ENCODE measurements at places on chromosomes 12 and 14.

DNA sequence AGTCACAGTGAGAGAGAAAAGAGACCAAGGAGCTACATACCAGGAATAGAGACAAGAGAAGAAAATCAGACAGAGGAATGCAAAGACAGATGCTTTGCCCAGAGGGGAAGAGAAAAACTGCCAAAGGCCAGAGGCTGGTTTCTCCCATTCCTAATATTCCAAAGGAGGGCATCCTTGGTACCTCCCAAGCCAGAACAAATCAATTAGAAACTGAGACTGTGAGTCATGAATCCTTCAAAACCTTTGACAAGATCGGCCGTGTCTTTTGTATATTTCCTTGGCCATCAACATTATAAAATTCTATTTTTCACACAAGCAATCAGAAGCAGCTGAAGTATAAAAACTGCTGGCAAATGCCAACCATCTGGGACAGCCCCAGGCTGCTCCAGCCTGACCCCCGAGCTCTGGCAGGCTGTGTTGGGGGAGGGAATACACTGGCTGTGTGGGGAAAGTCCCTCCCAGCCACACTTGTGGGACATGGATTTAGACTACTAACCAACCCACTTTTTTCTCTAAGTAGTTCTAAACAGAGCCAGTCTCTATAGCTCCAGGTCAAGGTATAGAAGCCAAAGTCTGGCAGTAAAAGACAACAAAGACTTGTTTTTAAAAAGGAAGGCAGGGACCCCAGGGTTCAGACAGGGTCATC is 13.7 kb downstream of the POMT2 start:
- DNase-seq: peak; percentile 14

DNA sequence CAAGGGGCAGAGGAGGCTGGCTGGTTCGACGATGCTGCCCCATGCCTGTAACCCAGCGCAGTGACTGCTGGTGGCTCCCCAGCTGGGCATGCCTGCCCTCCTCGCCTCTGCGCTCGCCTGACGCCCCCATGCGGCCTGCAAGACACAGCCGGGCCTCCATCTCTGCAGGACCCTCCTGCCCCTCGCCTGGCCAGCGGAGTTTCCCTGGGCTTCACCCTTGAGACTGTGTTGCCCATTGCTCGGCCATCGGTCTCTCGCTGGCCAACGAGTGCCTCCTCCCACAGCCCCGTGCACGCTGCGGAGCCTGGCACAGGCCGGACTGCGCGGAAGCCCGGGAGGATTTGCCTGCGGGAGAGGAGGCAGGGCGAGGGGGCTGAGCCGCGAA is 17.6 kb downstream of the ASPG start:
- DNase-seq: no peak

- no peak for DNase-seq
Observed at GRCh38 chr12:41250748-41251147, 62.6 kb downstream of the PDZRN4 start.

DNA sequence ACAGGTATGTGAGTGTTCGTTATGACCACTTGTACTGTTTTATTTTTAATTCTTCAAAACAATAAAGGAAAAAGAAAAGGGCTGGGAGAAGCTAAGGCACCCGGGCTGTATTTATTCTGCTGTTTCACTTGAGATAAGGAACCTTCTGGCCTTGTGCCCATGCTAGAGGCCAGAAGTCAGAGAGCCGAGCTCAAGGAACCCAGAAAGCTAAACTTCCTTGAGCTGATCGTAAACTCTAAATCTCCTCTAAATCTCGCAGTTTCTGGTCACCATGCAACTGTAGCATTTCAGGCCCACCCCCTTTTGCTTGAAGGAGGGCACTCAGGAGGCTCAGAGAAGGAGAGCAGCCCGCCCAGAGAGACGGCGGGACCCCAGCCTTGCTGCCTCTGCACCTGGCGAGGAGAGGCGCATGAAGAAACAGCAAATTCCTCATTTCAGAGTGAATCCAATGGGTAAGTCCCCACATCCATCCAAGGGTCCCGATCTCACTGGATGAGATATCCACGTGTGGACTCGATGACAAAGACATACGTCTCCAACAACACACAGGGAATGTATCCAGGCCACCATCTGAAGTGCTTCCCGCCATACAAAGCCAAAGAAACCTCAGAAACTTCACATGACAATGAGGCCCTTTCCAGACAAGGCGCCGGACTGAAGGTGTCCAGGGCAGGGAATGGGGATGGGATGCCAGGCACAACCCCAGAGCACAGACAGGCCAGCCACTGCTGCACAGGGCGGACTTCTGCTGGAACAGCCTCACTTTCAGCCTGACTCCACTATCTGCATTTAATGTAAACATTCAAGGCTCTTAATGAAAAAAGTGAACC is 14.6 kb downstream of the CCDC88C start:
- DNase-seq: no peak

GRCh38 chr12:107642240-107642639 is 43.4 kb upstream of the PWP1 start:
- no peak for DNase-seq

DNA sequence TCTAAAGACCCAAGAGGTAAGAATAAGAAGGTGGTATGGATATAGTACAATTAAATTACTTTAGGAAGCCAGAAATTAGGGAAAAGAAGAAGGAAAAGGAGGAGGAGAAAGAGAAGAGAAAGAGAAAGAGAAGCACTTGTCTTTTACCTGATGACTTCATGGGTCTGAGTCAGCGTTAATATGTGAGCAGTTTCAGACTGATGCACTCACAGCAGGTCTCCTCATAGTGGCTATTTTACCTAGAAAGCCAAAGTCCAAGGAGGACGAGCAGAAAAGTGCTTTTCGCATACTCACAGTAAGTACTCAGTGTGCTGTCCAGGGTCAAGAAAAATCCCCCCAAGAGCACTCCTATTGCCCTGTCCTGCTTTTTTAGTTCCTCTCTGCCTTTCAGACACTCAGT is 222.1 kb downstream of the C12orf42 start:
- no peak for DNase-seq

DNA sequence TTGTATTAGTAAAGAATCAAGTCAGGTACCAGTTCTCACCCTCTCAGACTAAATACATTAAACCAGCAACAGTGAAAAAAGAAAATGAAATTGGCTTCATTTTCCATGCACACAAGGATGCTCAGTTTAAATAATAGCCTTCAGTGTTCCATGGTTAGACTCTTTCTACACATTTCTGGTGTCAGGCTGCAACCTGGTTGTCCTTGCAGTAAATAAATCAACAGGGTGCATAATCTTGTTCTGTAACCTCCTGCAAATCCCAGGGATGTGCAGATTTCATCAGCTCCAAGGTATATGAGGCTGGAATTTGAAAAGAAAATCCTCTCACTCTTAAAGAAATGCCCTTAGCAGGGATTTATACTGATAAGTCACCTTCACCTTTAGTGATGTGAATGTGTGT is 46.7 kb upstream of the BTG1 start:
- no peak for DNase-seq

DNA sequence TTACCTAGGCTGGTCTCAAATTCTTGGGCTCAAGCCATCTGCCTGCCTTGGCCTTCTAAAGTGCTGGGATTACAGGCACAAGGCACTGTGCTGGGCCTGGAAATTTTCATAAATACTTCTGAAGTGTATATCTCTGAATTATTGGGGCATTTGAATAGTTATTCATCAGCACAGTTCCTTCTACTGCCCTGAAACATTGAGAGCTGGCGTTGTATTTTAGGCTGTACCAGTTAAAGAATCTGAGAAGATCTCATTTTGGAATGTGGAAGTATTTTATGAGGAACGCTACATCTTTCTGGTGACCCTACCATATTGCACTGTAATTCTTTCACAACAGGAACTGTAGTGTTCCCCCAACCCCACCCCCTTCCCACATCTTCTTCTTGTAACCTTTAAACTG is 349.0 kb upstream of the RGS6 start:
- DNase-seq: no peak

DNA sequence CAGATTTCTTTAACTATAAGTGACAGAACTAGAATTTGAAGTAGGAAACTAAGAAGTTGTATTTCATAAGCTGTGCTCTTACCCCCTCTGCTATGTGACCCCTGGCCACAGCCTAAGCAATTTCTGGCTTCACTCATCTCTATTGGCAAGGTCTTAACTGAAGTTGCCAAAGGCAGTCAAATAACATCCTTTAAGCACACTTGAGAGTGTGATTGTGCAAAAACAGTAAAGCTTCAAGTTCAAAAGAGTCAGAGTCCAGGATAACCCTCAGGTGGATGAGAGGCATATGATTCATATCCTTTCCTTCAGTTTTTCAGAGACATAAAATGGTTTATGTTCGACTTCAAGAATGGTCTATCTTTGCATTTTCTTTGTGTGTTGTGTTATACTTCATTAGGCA is 45.2 kb downstream of the GRIP1 start:
- DNase-seq: no peak

- DNase-seq: no peak
Observed at GRCh38 chr14:35412272-35413056, 7.9 kb upstream of the NFKBIA start.

GRCh38 chr12:57244312-57244696 is 6.7 kb downstream of the STAC3 start:
- no peak for DNase-seq

- no peak for DNase-seq
Observed at GRCh38 chr14:50906326-50907065, 34.6 kb downstream of the ABHD12B start.

- no peak for DNase-seq
Observed at GRCh38 chr12:26149968-26150500, 25.2 kb upstream of the BHLHE41 start.
